ENCODE measurements at places on chromosomes 6 and 20. TPM values are rescaled to one million over a fixed set of nuclear protein-coding genes. Genes with fewer than 3 reads are reported as not detected.

- no peak for DNase-seq
Observed at GRCh38 chr6:20069021-20069522, 143.2 kb downstream of the MBOAT1 start.

- no peak for DNase-seq
Observed at GRCh38 chr6:132465530-132466485, 47.1 kb downstream of the STX7 start.

- no peak for DNase-seq
Observed at GRCh38 chr6:147787417-147787816, 278.9 kb downstream of the SAMD5 start.

GRCh38 chr6:134896910-134897309, 53.0 kb downstream of the ALDH8A1 start:
- no peak for DNase-seq

DNA sequence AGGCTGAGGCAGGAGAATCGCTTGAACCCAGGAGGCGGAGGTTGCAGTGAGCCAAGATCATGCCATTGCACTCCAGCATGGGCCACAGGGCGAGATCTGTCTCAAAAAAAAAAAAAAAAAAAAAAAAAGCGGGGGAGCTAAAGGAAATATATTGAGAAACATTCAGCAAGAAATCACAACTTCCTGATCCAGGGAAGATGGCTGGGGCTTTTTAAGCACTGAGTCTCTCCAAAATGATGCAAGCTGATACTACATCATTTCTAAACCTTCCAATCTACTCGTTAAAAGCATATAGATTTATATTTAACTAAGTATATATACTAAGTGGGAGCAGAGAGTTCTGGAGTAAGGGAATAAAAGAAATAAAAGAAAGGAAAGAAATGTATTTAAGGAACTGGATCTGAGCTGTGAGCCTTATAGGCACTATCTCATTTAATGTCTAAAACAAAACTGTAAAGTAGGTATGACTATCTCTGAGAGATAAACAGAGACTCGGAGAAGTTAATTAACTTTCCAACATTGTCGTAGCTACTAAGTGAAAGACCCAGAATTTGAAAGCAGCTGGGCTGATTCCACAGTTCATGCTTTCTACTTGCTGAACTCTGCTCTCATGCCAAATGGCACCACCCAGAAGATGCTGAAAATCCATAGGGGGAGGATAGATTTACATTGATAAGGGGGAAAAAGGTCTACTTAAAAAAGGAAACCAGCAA, 215.0 kb upstream of the MARCKS start:
- no peak for DNase-seq

DNA sequence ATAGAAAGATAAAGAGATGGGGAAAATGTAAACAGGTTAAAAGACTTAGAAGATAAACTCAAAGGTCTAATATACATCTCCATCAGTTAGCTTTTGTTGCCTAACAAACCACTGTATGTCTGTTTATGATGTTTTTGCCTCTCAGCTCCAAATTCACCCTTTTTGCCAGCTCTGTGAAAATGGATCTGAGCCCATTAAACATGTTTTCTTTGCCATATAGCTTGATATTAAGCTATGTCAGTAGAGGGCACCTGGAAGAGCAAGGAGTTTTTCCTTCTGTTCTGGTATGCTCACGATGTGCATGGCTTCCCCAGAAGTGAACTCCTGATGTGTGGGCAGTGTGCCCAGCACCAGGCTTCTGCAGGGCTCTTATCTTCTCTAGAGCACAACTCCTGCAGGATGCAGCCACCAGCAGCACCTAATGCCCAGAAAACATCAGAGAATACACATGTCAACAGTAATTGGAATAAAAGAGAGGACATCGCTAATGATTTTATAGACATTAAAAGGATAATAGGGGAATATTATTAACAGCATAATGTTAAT, 14.6 kb upstream of the SNX9 start:
- DNase-seq: no peak

GRCh38 chr20:23260181-23260840, 90.3 kb upstream of the NXT1 start:
- no peak for DNase-seq

GRCh38 chr6:161168281-161168891, 105.5 kb downstream of the AGPAT4 start:
- no peak for DNase-seq

- no peak for DNase-seq
Observed at GRCh38 chr6:22134308-22134707, 162.5 kb downstream of the PRL start.

- no peak for DNase-seq
Observed at GRCh38 chr20:40997116-40997515, 31.5 kb upstream of the TOP1 start.

GRCh38 chr6:140069576-140069975, 695.1 kb upstream of the CITED2 start:
- DNase-seq: no peak

- DNase-seq: no peak
Observed at GRCh38 chr6:84224251-84224650, 3.2 kb downstream of the CEP162 start.

GRCh38 chr6:5989141-5989723, 17.5 kb downstream of the NRN1 start:
- no peak for DNase-seq

GRCh38 chr20:20896606-20897005, 184.2 kb upstream of the RALGAPA2 start:
- no peak for DNase-seq

- no peak for DNase-seq
Observed at GRCh38 chr20:5974531-5974930, 24.1 kb downstream of the MCM8 start.

GRCh38 chr6:112305795-112306564, 41.1 kb upstream of the RFPL4B start:
- no peak for DNase-seq

GRCh38 chr20:54339093-54339492, 131.2 kb downstream of the PFDN4 start:
- no peak for DNase-seq

DNA sequence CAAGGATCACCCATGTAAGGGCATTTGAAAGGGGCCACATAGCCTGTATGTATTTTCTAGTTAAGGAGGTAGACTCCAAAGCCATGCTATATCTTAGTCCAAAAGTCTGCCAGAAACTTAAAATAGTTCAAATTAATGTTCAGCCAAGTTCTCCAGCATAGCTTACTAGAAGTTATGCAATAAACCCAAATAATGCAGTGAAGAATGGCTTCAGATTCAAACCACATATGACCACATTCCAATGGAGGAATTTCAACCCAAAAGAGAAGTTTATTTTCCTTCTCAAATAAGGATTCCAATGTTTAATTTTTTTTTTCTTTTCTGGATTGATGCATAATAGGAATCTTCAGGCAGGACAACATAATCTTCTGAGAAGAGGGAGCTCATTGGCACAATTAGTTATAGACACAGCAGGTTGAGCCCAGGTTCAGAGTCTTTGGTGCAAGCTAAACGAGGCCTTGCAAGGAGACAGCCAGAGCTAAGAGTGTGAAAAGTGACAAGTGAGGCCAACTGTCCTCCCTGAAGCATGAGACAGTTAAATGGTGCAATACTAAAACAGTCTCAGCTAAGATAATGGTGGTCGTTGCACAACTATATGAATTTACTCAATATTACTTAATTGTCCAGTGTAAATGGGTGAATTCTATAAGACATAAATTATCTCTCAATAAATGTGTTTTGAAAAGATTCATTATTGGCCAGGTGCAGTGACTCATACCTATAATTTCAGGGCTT, 598.8 kb upstream of the CDH4 start:
- DNase-seq: no peak

- DNase-seq: no peak
Observed at GRCh38 chr6:84150705-84151104, 76.7 kb downstream of the CEP162 start.

DNA sequence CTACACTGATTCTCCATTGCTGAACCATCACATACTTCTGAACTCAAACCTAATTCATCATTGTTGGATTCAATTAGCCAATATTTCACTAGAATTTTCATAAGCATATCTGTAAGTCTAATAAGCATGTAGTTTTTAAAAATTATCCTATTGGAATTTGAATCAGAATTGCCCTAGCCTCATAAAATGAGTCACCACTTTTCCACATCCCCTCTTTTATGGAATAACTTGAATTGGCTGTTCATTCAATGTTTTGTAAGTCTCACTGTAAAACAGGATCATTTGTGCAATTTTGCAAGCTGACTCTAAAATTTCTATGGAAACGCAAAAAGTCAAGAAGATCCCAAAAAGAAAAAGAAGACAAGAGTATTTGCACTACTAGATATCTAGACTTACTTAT, 141.0 kb downstream of the HACE1 start:
- DNase-seq: no peak

DNA sequence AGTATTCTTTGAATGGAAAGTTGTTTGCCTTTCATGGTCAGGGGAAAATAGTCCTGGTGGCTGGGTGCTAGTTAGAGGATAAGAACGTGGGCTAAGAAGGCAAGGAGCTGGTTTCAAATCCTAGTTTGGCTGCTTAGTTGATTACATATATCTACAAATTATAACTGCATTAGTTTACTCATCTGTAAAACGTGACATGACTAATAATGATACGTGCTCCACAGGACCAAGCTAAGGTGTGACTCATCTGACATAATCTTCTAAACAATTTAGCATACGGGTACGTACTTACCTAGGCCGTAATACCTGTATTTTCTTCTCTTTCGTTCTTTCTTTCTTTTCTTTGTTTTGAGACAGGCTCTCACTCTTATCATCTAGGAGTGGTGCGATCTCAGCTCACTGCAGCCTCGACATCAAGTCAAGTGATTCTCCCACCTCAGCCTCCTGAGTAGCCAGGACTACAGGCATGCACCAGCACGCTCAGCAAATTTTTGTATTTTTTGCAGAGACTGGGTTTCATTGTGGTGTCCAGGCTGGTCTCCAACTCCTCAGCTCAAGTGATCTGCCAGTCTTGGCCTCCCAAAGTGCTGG, 1274.2 kb upstream of the GJE1 start:
- no peak for DNase-seq

DNA sequence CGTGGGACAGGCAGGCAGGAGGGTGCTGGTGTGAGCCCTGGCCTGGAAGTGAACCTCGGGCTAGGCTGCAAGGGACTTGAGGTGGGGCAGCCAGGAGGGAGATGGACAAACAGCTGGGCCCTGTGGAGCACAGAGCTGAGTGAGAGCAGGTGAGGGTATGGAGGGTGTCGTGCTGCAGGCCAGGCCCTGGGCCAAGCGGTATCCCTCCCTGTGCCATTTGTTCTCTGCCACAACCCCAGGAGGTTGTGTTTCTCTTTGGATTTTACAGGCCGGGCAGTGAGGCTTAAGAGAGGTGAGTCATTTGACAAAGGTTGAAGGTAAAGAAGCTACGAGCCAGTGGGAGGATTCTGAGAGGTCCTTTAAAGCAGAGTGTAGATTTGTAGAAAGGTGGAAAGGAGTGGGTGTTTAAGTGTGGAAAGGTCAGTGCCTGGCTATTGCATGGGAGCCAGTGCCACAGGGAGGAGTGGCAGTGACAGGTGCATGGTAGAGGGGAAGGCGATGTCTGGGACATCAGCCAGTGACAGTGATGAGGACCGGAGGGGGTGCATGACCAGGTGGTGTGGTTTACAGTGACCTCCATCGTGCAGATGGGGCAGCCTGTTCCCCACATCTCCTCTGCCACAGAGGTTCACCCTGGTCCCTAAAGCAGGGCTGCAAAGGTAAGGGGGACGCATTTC, 39.8 kb downstream of the GMPR start:
- no peak for DNase-seq

DNA sequence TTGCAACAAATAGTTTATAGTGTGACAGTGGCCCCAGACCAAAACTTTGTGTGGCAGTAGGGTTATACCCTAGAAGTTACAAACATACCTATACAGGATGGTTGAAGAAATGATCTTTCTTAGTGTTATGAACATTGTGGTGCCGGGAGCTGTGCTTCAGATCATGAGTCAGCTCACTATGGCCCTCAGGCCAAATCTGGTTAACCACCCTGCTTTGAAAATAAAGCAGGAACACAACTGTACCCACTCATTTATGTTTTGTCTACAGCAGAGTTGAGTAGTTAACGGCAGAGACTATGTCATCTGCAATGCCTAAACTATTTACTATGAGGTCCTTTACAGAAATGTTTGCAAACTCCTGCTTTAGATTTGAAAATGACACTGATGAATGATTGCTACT, 24.3 kb downstream of the AKAP7 start:
- DNase-seq: no peak

DNA sequence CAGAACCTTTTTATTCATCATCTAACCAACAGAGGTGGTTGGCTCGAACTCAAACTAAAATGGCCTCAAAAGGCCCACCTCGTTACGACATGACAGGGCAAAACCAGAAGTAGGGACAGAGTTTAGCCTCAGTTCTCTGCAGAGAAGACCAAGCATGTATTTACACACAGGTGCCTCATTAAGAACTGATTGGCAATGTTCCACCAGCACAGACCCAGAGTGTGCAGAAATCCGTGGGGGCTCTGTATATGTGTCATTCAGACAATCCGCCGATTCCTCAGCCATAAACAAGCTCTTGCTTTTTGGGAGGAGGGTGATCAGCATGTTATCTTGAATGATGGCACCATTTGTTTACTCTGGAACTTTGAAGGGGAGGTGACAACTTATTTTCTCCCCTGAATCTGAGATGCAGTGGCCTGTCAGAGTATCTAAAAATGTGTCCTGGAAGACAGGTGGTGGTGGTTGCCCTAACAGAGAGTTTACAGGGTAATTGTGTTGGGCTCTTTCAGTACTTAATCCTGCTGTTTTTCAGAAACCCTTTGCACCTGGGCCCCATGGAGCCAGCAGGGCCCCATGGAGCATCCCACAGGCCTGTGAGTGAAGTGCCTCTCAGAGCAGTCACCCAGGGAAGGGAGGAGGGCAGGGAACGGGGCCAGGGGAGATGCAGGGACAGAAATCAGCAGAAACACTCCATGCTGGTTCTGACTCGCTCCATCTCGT, 29.1 kb upstream of the C20orf203 start:
- no peak for DNase-seq

DNA sequence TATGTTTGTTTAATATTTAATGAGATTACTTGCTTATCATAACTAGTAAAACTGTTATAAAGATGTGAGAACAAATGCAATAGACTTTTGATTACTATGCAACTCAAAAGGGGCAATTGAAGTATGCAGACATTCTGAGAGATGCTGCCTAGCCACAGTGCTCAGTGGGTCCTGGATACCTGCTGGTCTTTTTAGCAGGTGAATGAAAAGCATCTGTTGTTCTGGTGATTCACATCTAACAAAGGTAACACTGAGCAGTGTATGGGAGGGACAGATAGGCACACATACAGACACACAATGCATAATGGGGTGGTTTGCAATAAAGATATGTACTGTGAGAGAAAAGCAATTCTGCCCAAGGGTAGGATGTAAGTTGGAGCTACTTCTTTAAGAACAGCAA, 46.9 kb downstream of the OGFRL1 start:
- DNase-seq: no peak

VGLL2 gene
- total RNA-seq: not detected

WFDC6 gene
- total RNA-seq: not detected

RPS6KA2 gene
- total RNA-seq: 127 TPM

RAMACL gene
- total RNA-seq: 2.4 TPM

ARMH2 gene
- not detected for total RNA-seq

TFB1M gene
- total RNA-seq: 16.8 TPM

SCUBE3 gene
- 96.6 TPM for total RNA-seq

OPRM1 gene
- total RNA-seq: not detected

HLA-DMB gene
- total RNA-seq: not detected

WFDC2 gene
- total RNA-seq: not detected

ENPP1 gene
- 8.6 TPM for total RNA-seq

GPLD1 gene
- total RNA-seq: 4.4 TPM

SLC22A7 gene
- not detected for total RNA-seq

TCF21 gene
- not detected for total RNA-seq

TRMT11 gene
- total RNA-seq: 15.4 TPM
